Fibroblast of upper back skin (primary cell): ENCODE measurements at places on chromosomes 2 and 18.
A peak's percentile ranks its signal among the peaks of the same experiment; 100 is the strongest.

- DNase-seq = no peak
These were observed 41.3 kb downstream of the RALB start for GRCh38 chr2:120294008-120294340.

- DNase-seq = no peak
These were observed 39.4 kb upstream of the MAP4K3 start for GRCh38 chr2:39476524-39476923.

DNA sequence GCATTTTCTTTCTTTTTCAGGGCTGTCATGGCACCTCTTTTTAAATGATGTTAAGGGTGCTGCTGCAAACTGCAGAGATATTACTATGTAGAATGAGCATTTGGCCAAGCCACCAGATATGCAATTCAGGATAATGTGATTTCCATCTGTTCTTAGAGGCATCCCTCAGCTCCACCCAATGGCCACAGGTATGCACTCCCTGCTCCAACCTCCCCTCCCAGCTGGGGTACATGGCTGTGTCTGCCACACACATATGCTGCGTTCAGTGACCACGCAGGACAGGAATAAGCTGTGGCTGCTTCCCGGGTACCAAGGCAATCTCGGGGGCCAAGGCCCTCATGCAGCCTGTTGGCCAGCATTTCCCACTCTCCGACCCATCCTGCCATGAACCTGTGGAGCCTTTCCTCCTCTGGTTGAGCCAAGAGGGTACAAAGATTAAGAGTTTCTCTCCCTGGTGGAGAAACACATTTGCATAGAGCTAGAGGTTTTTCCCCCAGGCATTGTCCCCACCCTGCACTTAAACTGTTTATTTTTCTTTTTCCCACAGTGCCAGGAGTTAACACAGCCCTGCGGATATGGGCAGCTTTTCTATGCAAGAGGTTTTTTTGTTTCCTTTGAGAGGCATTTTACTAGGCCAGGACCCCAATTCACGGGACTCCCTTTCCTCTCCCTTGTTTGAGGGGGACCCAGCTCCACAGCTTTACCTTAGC, 147.0 kb downstream of the GCA start:
- DNase-seq = no peak

DNA sequence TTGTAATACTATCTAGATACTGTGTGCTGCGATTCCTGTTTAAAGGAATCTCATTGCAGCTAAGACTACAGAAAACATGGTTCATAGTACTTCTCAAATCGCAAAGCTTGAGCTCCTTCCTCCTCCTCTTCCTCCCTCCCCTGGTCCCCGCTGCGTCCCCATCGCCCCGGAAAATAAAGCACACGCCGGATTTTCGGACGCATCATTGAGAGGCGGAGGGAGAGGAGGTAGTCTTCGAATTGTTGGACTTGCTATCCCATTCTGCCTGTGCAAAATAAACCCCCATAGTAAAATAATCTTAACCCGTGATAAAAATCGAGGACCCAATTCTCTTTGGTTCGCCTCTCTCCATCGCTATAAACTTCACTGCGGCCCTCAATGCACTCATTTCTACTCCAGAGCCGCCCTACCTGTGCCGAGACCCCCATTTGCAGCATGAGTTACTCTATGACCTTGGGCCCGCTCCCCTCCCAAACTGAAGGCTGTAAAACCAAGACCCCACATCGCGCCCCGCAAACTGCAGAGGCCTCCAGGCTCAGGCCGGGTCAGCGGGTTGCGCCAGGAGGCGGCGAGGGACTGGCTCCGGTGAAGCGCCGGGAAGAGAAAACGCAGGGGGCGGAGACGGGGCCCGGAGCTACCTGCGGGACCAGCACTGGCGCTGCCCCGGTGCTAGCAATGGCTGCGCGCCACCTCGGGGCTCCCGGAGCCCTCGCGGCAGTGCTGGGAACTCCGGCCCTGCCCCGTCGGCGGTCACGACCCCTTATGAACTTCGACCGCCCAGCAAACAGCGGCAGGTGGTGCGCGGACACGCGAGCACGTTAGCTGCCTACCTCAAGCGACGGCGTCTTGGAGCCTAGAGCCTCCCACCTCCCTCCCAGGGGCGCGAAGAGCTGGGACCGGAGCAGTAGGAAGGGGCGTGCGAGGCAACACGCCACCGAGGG, 649 bp downstream of the ESCO1 start:
- no peak for DNase-seq

DNA sequence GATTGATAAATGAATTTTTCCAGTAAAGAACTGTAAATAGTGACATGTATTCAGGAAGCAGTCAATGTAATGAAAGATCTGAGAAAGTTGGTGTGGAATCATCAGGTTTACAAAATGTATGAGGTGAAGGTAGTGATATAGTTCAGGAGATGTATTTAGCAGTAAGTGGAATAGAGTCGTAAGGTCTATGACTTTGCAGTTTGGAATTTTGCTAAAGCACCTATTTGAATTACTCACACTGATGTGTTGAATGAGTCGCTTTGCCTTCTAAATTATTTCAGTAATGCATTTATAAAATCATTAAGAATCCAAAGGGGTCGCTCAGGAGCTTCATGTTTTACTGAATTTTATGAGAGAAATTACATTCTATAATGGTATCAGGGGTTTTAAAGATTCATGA, 713.7 kb downstream of the DSC3 start:
- DNase-seq = peak; percentile 18
